Activated naive CD4-positive, alpha-beta T cell treated with Interleukin-2 at 50 U/mL for 16 hours (primary cell): ENCODE measurements at places on chromosomes 6 and 20.

DNA sequence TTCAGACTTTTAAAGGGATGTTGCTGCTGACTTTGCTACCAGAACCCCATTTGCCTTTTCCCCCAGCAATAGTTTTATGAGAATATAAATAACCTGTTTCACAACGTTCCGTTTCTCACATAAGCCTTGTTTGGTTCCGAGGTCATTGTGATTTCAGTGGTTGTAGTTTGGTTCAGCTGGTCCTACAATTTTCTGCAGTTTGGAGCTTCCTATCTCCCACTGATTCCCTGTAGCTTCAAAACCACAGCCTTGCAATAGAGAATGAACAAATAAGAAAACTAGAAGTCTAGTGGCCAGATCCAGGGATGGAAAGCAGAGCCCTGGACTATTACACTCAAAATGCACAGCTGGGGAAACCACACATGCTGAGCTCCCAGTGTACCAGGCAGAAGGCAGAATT is 24.1 kb upstream of the SH3BGRL2 start:
- no peak for DNase-seq

DNA sequence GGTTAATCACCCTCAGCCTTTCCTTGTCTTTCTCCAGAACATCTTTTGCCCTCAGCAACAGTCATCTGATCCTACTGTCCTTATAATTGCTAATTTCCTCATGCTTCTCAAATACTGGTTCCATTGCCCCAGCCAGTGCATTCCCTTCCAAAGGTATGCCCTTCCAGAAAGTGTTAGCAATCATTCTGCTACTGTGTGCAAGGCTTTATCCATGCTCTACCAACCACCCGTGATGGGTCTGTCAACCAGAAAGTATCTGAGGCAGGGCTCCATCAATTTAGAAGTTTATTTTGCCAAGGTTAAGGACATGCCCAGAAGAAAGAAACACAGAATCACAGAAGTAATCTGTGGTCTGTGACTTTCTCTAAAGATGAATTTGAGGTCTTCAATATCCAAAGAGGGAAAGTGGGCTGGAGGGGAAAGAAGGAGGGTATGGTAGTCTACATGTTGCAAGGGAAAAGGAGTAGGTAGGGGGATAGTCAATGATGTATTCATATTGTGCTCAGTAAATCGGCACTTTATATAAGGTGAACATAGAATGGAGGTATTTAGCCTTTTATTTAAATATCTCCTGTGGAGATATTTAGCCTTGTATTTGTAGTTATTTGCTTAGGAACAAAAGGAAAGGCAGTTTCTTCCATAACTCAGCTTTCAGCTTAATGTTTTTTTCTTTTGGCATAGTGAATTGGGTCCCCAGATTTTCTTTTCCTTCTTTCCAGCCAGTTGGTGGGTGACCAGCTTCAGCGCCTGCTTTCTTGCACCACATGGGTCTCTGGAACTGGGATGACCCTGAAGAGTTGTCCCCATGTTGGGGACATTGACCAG is 35.2 kb upstream of the PAQR8 start:
- DNase-seq, result no peak

- no peak for DNase-seq
Measured at GRCh38 chr6:151875524-151875923, 68.0 kb downstream of the ESR1 start.

GRCh38 chr6:4176907-4177306 is 41.5 kb upstream of the ECI2 start:
- no peak for DNase-seq

- no peak for DNase-seq
Measured at GRCh38 chr6:170134031-170134470, 156.8 kb downstream of the DLL1 start.

- DNase-seq, result no peak
Measured at GRCh38 chr6:72348926-72349325, 272.9 kb upstream of the KCNQ5 start.
